ENCODE measurements at places on chromosomes 2 and 18. TPM values are rescaled to one million over a fixed set of nuclear protein-coding genes. Genes with fewer than 3 reads are reported as not detected.
A peak's percentile ranks its signal among the peaks of the same experiment; 100 is the strongest.

TDRD15 gene
- not detected for total RNA-seq

- no peak for DNase-seq
Observed at GRCh38 chr2:48601349-48601748, 16.3 kb upstream of the GTF2A1L start.

GRCh38 chr2:138752197-138752956 lies 27.8 kb downstream of the NXPH2 start:
- no peak for DNase-seq

- no peak for DNase-seq
Observed at GRCh38 chr2:149528983-149529382, 58.6 kb downstream of the MMADHC start.

GRCh38 chr18:31646332-31647126 lies 37.9 kb downstream of the B4GALT6 start:
- DNase-seq = no peak

DNA sequence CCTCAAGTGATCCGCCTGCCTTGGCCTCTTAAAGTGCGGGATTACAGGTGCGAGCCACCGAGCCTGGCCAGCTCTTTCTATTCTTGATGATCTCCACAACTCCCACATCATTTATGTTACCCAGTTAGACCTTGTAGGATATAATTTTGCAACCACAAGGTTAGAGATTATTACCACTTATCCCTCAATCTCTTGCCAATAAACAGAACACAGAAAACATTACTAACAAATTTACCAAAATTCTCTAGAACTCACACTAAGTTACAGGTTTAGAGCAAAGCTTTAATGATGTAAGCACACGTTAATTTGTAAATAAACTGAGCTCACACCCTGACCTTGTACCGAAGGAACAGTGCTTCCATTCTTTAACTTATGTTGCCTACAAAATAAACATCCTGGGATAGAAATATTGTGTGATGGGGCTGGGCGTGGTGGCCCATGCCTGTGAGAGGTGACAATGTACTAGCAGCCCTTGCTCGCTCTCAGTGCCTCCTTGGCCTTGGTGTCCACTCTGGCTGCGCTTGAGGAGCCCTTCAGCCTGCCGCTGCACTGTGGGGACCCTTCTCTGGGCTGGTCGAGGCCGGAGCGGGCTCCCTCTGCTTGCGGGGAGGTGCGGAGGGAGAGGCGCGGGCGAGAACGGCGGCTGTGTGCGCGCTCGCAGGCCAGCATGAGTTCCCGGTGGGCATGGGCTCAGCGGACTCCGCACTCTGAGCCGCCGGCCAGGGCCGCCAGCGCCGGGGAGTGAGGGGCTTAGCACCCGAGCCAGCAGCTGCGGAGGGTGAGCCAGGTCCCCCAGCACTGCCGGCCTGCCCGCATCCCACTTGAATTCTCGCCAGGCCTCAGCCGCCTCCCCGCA lies 42.1 kb upstream of the ITSN2 start:
- DNase-seq = no peak

- no peak for DNase-seq
Observed at GRCh38 chr2:132253496-132254305, 91.9 kb upstream of the ANKRD30BL start.

- DNase-seq = no peak
Observed at GRCh38 chr2:37568565-37568964, 102.9 kb downstream of the CDC42EP3 start.

DNA sequence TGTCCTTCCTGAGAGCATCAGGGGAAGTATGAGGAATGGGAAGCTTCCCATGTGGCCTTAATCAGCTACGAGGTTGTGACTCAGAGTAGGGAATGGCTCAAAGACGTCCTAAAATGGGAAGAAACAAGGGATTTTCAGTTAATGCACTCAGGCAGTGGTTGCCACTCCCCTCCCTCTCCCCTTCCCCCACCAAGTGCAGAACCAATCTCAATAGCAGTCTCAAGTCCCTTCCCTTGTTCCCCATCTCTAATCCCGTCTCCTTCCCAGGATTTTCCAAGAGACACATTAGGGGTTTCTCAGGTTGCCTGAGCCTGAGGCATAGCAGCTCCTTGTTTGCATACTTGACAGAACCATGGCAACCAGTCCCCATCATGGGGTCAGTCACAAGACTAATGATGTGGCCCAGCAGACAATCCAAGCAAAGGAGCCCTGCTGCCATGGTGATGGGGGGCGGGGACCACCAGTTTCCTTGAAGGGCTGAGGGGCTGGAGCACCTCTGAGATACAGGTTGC lies 18.2 kb upstream of the RESP18 start:
- no peak for DNase-seq

DNA sequence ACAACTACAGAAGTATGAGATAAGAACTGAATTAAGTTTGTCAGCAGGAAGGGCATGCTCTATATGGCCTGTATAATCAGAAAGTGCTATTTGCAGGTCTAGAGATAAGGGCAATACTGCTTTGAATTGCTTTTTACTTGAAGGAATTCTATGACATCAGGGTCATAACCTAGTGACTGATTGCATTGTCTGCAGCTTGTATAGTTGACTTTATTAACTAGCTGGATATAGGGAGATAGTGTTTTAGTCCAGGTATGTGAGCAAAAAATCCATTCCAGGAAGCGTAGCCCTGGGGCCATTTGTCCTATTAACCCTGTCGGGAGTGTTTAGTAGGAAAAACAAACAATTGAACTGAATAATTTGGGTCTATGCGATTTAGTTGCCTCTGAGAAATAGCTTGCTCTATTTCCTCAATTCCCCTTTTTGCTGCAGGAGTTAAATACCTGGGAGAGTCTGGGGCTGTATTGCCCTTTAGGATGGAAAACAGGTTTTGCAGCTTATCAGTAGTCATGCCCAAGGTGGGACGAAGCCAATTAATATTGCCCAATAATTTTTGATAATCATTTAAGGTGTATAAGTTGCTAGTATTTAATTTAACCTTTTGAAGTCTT lies 30.0 kb downstream of the HTR2B start:
- no peak for DNase-seq

- no peak for DNase-seq
Observed at GRCh38 chr2:121558329-121558728, 27.6 kb downstream of the RNU4ATAC start.

- peak; percentile 60 for DNase-seq
Observed at GRCh38 chr2:85911814-85912692, 23.3 kb upstream of the ST3GAL5 start.

- DNase-seq = no peak
Observed at GRCh38 chr2:194363295-194363694, 1293.7 kb upstream of the SLC39A10 start.

DNA sequence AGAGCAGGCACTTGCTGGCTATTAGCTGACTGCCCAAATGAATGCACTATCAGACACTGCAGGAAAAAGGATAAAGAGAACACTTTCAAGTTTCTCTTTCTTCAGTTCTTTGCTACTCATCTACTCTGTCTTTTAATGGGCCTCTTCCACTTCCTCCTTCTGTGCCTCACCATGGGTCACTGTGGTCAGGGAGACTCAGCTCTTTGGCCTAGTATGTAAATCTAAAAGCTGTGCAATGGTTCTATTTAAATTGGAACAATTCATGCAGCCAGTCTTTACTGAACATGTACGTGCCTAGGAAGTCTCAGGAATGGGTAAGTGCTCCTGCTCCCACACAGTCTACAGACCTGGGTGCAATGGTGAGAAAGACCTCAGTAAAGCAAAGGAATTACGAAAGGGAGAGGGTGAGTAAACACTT lies 79.1 kb upstream of the DNMT3A start:
- DNase-seq = no peak

- no peak for DNase-seq
Observed at GRCh38 chr2:46187112-46187618, 110.0 kb upstream of the EPAS1 start.

DNA sequence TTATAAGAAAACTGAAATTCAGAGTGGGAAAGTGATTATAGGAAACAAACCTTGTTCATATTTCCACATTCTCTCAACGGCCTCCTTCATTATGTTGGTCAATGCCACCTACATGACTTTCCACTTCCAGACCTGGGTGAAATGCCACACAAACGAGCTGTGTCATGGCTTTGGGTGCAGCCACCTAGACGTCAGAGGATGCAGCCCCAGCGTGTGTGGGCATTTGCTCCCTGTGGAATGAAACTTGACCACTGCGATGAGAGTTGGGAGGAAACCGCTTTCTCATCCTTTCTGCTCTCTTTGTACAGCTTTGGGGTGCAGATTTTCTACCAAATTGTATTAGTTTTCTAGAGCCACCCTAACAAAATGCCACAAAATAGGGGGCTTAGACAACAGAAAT lies 291.0 kb downstream of the CYRIA start:
- no peak for DNase-seq
